ENCODE measurements at places on chromosomes 6 and 20.

DNA sequence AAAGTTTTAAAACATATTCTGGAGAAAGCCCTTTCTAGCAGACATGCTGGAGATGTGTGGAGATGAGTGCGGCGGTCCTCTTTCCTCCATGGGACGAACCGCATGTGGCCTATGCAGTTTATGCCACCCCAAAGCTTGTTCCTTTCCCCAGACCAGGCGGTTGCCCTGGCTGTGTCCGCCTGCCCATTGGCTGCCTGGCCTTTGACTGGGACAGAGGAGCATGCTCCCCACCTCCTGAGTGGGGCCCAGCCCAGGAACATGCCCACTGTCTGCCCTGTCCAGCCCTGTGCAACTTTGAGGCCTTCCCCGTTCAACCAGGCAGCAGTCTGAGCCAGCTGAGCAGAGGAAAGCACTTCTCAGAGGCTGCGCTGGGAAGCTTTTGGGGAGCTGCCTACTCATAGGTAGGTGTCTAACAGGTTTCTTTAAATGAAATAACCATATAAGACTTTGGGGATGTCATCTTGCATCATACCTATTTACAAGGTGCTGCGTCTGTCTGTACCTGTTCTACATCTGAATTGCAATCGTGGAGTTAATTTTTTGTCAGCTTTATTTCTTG lies 20.6 kb downstream of the FOXC1 start:
- DNase-seq = no peak

GRCh38 chr20:44805979-44806620 lies 4.2 kb downstream of the RIMS4 start:
- DNase-seq = no peak

DNA sequence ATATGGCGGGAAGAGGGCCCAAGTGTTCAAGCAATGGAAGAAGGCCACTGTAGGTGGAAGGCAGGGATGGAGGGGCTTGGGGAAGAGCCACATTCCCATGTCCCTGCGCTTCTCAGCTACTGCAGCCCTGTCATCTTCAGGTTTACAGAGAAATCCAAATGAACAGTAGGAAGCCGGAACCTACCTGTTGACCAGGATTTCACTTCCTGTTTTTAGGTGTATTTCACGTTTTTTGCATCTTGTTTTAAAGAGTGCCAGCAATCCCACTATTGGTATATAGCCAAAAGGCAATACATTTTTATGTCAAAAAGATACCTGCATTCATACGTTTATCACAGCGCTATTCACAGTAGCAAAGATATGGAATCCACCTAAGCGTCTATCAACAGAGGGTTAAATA lies 159.2 kb downstream of the SLC35B3 start:
- no peak for DNase-seq

- no peak for DNase-seq
Measured at GRCh38 chr6:15768999-15769398, 106.2 kb upstream of the DTNBP1 start.

- no peak for DNase-seq
Measured at GRCh38 chr6:52547647-52548352, 29.1 kb downstream of the TRAM2 start.

DNA sequence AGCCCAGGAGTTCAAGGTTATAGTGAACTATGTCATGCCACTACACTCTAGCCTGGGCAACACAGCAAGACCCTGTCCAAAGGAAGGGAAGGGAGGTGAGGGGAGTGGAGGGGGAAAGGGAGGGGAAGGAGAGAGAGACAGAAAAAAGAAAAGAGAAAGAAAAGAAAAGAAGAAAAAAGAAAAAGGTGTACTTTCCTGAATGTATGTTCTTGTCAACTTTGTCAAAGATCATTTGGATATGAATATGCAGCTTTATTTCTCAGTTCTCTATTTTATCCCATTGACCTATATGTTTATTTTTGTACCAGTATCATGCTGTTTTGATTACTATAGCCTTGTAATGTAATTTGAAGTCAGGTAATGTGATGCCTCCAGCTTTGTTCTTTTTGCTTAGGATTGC lies 30.9 kb upstream of the FKBP1C start:
- no peak for DNase-seq

DNA sequence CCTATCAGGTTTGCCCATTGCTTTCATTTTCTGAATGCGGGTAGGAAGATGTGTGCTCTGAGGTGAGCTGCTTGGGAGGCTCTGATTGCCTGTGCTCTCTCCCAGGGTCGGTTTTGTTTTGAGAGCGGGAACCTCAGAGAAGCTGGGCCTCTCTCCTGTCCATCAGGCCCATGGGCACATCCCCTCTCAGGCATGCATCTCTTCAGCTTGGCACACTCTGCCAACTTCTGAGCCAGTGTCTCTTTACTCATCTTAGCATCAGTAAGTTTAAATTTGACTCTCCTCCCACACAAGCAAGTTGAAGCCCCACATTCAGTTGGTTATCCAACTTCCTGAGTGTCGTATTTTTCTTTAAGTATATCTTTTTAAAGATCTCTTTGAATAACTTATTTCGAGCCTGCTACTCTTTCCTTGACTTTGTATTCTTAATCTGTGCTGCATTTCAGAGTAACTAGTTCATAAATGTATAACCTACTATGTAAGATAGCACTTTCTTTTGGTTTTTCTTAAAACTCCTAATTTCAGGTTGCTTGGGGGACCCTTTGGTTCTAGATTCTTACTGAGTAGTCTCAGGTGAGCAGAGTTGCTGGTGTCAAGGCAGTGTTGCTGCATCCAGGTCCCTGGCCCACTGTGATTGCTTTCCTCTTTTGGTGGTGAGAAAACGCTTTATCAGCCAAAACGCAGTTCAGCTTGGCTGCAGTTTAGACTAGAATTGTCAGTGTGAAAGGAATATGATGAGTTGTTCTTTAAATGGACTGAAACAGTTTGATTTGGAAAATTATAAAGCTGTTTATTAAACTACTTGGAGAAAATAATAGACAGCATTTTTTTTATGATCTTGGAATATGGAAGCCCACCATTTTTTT lies 54.8 kb downstream of the SNX9 start:
- no peak for DNase-seq

- no peak for DNase-seq
Measured at GRCh38 chr20:36320261-36320897, 14.2 kb downstream of the DLGAP4 start.

GRCh38 chr6:37257320-37257633 lies 295 bp upstream of the TBC1D22B start:
- no peak for DNase-seq

DNA sequence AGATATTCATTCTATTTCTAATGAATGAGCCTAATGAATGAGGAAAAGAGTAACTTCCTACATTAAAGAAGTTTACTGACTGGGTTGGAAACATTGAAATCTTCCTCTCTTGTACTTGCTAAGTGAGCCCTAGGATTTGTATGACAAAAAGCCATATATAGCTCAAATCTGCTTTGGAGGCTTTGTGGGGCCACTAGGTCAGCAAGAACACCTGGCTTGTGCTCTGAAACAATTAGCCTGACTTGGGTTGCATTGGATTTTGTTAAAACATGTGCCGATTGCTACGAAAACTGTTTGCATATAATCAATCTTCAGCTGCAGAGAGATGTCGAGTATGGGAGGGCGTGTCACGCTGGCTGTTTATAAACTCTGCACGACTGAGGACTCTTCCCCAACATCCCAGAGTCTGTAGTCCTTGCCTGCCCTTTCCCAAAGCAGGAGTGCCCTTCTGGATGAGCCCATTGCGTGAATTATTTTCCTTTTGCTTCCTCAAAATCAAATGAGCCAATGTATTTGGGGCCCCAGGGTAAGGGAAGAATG lies 684.8 kb downstream of the DHX35 start:
- DNase-seq = no peak

- no peak for DNase-seq
Measured at GRCh38 chr6:90284236-90285041, 12.2 kb downstream of the BACH2 start.
